ENCODE measurements at places on chromosomes 3 and 15.

DNA sequence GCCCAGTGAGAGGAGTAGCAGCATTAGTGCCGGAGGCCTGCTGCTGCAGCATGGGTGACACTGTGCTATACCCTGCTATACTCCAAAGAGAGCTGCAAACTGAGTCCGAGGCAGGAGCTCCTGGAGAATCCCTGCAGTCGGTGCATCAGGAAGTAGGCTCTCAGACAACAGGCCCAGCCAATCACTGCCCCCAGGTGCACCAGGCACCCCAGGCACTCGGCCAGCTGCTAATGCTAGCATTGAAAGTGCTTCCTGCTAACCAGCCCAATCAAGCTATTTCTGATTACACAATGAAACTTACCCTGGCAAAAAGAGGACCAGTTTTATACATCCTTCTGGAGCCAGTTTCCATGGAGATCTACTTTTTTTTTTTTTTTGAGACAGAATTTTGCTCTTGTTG is 45.6 kb upstream of the IREB2 start:
- DNase-seq = no peak

DNA sequence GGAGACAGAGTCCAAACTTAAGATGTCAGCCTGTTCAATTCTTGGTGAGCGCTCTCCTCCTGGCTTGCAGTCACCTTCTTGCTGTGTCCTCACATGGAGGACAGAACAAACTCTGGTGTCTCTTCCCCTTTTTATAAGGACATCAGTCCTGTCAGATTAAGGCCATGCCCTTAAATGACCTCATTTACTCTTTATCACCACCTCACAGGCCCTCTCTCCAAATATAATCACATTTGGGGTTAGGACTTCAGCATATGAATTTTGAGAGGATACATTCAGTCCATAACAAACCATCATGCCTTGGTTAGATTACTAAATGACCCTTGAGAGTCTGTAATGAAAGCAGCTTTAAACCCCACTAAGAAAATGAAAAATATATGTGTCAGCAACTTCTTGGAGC is 175.2 kb downstream of the TAFA4 start:
- no peak for DNase-seq

- no peak for DNase-seq
These were observed 34.1 kb upstream of the RASGRP1 start for GRCh38 chr15:38598749-38599148.

- DNase-seq = no peak
These were observed 287.0 kb downstream of the SI start for GRCh38 chr3:164791263-164791662.
